ENCODE measurements at places on chromosomes 4 and X.

DNA sequence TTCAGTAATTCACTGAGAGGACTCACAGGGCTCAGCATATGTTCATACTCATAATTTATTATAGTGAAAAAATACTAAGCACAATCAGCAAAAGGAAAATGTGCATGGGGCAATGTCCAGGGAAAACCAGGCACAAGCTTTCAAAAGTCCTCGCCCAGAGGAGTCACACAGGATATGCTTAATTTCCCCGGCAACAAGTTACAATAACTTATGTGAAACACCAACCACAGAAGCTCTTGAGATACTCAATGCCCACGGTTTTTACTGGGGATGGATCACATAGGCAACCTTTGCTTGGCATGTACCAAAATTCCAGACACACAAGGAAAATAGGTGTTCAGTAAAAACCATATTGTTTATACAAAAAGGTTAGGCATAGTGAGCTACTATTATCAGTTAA, 38.5 kb upstream of the STPG2 start:
- no peak for DNase-seq

- DNase-seq: no peak
Observed at GRCh38 chrX:105460376-105460775, 239.9 kb upstream of the TEX13A start.

- DNase-seq: no peak
Observed at GRCh38 chr4:24655971-24656370, 71.6 kb upstream of the DHX15 start.

DNA sequence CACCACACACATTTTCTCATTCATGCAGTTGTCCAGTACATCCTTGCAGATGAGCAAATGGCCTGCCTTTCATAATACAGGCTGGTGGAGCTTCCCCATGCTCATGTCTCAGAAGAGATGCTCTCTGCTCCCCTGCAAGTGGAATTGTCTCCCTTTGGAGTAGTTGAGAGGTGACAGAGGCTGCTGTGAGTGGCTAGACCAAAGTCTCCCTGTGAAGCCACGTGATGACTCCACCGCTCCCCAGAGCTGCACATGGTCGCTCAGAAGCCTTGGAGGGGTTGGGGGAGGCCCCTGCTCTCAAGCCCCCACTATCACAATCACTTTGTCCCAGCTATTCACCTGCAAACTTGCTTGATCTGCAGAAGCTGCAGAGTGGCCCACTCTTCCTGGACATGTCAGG, 1.5 kb upstream of the GPR78 start:
- no peak for DNase-seq

DNA sequence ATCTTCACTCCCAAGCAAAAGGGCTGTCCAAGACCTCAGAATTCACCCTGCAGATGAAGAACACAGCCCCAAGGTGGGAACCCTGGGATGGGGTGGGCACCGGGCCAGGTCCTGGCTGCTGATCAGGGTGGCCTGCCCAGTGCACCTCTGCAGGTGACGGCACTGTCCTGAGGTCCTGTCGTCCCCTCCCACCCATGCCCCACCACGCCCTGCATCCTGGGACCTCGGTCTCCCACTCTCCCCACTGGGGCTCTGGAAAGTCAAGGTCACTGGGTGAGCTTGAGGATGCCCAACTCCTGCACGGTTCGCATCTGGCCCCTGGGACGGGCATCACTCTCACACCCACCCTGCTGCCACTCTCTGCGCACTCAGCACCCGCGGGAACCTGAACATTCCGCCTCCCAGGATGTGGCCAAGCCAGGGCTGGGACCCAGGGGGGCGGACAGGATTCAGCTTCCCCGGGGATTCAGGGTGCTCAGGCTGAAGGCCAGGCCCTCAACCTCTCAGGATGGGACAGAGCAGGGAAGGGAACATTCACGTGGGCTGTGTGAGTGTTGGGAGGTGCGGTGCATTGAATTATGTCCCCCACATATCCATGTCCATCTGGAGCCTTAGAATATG, 115.9 kb downstream of the CPZ start:
- DNase-seq: no peak

- DNase-seq: no peak
Observed at GRCh38 chr4:123517971-123518370, 121.4 kb downstream of the SPRY1 start.

DNA sequence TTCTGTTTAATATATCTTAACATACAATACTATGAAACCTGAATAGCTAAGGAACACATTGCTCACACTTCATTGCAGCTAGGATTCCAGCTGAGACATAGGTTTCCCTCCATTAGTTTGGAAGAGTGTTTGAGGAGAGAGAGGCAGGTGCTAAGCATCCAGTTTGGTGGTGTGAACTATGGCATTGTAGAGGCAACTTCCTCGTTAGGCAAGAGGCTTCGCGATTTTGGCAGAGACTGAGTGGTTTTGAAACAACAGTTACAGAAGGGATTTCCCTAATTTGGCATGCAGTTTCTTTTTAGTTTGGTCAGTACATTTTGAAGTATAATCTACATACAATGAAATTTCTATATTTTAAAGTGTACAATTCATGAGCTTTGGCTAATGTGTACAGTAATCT, 117.1 kb upstream of the BMP3 start:
- no peak for DNase-seq

GRCh38 chrX:49761481-49761880, 65.7 kb upstream of the PAGE1 start:
- no peak for DNase-seq

DNA sequence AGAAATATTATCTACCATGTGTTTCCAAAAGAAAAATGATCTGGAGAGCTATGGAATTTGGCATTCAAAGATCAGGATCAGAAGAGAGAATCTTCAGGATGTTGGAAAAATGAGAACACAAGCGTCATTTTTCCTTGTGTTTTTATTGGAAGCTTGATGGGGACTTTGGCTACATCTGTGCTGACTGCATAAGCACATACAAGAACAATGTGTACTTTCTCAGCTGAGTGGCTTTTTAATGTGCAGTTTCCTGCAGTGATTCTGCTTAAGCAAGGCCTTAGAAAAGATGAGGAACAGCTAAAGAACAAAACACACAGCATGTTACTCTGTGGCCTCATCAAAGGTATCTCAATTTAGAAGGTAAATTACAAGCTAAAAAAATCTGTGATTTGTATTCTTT, 1039.9 kb downstream of the GLUD2 start:
- DNase-seq: no peak

DNA sequence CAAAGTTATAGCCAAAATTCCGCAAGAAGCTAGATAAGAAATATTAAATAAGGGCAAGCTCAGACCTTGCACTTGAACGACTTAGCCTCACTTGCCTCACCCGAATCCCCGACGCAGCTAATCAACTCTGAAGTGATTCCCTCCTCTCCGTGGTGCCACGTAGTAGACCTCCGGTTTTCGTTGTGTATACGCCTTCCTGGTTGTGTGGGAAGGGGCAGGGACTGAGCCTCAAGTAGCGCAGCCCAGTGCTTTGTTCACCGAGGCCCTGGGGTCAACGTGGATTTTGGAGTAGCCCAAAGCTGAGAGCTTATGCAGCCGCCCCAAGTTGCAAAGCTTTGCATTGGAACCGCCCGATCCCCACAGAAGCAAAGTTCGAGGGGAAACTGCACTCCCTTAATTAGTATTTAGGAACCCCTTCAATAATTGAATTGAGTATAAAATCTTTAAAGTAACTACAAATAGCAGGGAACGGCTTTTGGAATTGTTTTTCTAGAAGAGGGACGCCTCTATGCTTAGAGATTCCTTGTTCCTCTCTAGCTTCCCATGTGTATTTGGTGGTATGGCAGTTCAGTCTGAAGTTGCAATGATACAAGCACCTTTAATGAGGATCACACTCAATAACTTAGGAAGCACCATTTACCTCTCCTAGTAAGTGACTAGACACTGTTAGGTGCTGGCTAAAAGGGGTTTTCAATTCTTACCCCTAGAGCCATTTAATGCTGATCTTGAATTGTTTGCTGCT, 55.7 kb downstream of the LINC00632 start:
- DNase-seq: no peak

GRCh38 chr4:152033621-152034020, 272.8 kb upstream of the GATB start:
- no peak for DNase-seq

DNA sequence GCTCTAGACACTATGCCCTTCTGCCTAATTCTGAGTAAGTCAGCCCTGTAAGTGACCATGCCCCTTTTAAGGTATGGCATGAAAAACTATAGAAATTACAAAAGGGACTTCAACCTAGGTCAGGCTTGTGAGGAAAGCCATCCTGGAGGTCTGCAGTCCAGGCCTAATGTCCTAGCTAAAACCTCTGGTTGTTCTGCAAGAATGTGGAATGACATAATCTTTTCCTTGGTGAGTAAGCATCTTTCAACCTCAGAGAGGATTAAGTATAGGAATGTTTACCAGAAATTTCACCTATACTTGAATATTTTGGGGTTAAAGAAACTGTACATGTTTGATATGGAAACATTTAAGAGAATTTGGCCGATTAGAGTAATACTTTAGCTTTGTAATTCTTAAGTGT, 23.8 kb upstream of the HPSE start:
- DNase-seq: no peak

DNA sequence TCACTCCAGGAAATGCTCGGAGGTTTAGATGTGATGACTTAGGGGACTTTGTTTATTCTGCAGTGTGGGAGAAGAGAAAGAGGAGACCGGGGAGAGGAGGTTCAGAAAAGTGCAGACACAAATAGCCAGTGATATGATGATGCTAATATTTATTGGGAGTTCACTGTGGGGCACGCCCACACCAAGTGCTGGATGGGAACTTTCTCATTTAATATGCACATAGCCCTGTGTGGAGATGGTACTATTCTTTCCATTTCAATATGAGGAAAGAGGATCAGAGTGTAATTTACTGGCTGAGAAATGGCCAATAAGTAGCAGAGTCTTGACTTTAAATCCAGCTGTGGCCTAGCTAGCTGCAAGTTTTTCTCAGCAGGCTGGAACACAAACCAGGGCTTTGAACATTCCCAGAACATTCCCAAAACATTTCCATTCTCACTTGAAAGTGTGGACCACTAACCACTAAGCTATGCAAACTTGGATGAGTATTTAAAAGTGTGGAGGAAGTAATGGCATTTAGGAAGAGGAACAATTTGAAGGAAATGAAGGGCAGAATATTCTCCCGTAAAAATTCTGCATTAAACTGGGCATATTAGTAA, 231.7 kb downstream of the HS3ST1 start:
- DNase-seq: no peak

GRCh38 chr4:76311896-76312331, 5.4 kb downstream of the STBD1 start:
- DNase-seq: no peak

DNA sequence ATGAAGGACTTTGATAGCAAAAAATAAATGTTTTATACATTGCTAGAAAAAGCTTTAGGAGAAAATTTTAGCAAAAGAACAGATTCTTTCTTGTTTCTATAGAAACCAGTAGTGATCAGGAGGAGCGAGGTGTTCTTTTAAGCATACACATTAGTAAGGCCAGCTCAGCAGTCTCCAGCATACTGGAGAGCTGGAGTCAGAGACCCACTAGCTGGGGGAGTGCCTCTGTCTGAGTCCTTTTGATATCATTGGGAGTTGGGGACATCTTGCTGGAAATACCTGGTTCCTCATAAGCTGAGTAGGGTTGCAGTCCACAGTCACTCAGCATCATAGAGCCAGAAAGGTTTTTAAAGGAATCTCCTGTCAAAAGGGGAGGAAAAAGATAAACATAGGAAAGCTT, 67.4 kb downstream of the AFF2 start:
- no peak for DNase-seq

DNA sequence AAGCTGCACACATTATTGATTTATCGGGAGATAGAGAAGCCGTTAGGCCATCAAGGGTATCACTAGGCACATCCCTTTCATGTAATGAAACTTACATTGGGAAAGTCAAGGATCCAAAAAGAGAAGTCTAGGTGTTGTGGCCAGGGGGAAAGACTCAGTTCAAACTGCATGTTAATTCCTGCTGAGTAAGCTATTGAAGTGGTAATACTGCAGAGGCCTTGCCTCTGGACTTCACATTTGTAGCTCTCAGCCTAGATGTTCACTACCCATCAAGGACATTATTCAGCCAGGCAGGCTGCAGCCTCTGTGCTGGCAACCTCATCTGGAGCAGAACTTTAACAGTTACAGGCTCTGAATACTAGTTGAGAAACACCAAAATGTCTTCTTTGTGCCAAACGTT, 2094.5 kb upstream of the AGA start:
- DNase-seq: no peak

- DNase-seq: no peak
Observed at GRCh38 chr4:146442801-146443200, 78.9 kb downstream of the SLC10A7 start.

- DNase-seq: no peak
Observed at GRCh38 chrX:50100188-50100587, 100.6 kb downstream of the AKAP4 start.

DNA sequence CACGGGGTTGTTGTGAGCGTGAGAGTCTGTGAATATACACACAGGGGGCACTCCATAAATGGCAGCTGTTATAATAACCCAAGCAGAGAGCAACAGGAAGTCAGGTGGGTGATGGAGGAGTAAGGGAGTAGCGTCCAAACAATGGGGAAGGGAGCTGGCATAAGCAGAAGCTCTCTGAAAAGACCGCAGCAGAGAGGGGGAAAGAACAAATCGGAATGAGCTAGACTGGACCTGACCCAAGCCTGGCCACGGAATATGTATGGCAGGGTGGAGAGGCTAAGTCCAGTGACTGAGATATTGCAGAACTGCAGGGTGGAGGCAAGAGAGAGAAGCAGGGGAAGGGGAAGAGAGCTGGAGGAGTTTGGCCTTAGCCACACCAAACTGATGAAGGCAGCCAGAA, 6.5 kb upstream of the GJB1 start:
- no peak for DNase-seq

DNA sequence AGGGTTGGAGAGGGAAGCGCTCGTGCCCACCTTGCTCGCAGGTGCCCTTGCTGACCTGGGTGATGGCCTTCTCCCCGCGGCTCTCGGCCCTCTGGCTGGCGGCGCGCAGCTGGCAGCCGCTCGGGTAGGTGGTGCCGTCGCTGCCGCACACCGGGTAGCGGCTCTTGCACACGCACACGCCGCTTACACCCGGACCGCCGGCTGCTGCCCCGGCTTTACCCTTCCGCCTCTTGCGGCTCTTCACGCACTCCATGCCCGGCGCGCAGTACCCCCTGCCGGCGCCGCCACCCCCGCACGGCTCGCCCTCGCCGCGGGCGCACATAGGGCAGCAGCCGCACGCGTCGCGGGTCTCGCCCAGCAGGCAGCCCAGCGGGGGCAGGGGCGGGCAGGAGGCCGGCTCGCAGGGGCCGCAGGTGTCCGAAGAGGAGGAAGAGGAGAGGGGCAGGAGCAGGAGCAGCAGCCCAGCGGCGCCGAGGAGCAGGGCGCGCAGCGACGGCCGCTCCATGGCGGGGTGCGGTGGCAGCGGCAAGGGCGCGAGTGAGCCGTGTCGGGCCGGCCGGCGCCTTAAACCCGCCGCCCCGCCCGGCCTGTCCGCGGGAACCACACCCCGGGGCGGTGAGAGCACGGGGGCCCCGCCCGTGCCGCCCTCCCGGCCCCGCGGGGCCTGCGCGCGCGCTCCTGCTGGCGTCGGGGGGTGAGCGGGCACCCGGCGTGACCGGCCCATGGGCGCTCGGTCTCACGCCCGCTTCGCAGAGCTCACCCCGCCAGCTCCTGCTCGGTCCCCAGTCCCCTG, at the start of gene IGFBP7:
IGFBP7 (minus strand) TSS at position 539 of the 793 bp plus-strand sequence; CDS start at position 505, 34 bp downstream.
- DNase-seq: no peak

- DNase-seq: no peak
Observed at GRCh38 chr4:3821580-3822229, 55.5 kb downstream of the ADRA2C start.

Data from activated CD4-positive, alpha-beta T cell treated with anti-CD3 and anti-CD28 coated beads, Interleukin-2, amount 50 U/mL, for 1 hour (primary cell).